Forelimb muscle (tissue), 1 donor: ENCODE measurements at places on chromosomes 6 and 20. TPM values are rescaled to one million over a fixed set of nuclear protein-coding genes. Genes with fewer than 3 reads are reported as not detected.

Gene BPIFA1
- polyA plus RNA-seq = not detected

Gene TRDN
- polyA plus RNA-seq = 263 TPM

Gene BPIFB3
- polyA plus RNA-seq = not detected

Gene CMTR1
- polyA plus RNA-seq = 32.9 TPM

Gene NKX2-4
- polyA plus RNA-seq = not detected

Gene DEFB132
- polyA plus RNA-seq = not detected

DNA sequence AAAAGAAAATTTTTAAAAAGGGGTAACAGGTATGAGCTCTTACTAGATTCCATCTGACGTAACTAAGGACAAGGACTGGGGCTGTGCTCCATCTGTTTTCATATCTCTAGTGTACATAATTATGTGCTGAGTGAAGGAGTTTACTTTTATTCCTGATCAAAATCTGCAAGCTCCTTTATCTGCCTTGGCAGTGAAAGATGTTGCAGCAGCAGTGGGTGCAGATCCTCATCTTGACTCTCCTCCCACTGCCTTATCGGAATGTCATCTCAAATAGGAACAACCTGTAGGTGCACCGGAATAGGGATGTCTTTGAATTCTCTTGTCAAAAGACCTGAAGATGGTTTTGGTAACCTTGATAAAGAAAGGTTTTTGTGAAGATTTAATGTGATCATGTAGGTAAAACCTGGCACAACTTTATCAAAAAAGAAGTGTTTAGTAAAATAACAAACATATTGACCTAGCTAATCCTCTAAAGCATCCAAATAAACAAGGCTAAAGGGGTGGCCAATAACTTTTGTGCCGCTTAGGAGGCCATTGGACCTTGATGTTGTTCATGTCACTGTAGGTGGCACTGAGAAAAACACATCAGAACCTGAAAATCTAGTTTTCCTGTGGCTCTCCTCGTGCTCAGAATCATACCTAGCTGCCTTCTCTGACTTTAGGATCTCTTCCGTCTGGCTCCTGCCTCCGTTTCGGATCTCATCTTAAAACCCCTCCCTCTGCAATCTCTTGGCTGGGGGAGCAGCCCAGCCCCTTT, 19.0 kb upstream of the SLC16A10 start:
- DNase-seq = no peak

- DNase-seq = no peak
These were observed 55.9 kb upstream of the NXT1 start for GRCh38 chr20:23294671-23295070.

DNA sequence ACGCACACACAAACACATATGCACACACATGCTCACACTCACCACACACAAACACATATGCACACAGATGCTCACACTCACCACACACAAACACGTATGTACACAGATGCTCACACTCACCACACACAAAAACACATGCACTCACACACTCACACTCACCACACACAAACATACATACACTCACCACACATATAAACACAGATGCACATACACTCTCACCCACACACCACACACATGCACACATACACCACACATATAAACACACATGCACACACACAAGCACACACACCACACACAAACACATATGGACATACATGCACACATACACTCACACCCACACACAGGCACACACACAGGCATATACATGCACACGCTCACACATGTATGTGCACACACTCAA, 112.3 kb downstream of the ERMARD start:
- DNase-seq = no peak

DNA sequence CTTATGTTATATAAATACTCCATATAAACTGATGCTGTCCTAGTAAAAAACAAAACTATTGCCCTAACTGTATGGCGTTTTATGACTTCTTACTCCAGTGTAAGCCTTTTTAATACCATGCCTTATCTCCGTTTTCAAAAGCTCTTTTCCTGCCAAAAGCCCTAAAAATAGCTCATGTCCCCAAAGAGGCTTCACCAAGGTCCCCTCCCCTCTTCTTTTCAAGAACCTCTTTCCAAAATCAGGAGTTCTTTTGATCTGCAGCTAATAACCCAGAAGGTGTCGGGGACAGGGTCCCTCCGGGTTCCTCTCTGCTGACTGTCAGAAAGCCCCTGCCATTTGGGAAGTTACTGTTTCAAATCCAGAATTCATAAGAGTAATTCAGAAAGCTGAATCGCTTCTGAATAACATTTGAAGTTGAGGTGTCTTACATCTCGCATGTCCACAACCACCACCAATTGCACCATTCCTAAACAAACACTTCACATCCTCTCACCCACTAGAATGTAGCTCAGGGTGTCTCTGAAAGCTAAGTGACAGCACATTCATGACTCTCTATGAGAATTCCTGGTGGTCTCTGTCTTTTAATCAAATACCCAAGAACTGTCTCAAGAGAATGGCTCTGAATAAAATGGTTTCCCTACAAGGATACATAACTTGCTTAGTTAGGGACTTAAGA, 13.3 kb downstream of the TASP1 start:
- no peak for DNase-seq

- no peak for DNase-seq
These were observed 9.7 kb downstream of the LRRN4 start for GRCh38 chr20:6044115-6044514.

GRCh38 chr6:12403947-12404647, 113.9 kb downstream of the EDN1 start:
- no peak for DNase-seq

- no peak for DNase-seq
These were observed 88.4 kb downstream of the HFE start for GRCh38 chr6:26175428-26176181.

DNA sequence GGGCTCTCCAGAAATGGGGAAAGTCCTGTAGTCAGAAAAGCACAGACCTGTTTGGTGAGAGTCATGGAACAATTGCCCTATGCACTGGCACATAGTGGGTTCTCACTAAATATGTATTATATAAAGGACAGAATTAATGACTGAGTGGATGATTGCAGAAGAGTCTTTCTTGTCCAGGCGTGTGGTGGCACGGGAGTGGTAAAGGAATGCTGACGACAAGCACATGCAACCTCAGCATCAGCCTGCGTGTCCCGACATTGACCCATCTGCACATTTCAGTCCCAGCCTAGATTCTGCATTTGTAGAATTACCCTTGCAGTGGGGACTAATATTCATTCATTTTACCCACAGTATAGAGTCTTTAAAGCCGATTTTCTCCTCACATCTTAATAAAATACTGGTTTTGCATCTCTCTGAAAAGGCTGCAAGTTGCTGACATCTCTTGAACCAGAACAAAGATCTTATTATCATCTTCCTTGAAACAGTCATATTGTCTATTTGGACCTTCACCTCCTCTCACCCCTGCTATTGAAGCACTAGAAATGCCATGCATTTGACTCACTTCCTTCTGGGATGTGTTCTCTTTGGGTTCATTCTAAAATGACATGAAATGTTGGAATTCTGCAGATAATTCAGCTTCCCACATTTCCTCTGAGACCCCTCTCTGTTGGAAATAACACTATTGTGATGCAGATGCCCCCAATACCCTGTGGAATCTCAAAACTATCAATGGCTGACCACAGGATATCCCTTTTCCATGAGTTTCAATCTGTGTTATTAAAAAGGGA, 883.6 kb upstream of the FLRT3 start:
- no peak for DNase-seq

DNA sequence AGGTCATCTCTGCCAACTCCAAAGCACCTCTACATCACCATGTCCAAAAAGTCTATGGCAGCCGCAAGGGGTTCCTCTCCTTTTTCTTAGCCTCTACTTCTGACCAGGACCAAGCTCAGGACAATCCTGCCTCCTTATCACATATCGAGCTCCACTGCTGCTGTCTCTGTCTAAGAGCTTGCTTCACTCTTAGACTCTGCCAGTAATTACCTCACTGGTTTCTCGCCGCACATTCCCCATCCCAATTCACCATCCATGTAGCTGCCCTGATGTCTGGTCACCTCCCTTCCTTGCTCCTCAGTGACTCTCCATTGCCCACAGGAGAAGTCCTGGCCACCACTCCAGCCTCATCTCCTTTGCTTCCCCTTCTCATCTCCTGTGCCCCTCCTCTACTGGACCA, 24.1 kb upstream of the PI16 start:
- no peak for DNase-seq

- DNase-seq = no peak
These were observed 220.2 kb upstream of the CEP162 start for GRCh38 chr6:84447651-84448050.

DNA sequence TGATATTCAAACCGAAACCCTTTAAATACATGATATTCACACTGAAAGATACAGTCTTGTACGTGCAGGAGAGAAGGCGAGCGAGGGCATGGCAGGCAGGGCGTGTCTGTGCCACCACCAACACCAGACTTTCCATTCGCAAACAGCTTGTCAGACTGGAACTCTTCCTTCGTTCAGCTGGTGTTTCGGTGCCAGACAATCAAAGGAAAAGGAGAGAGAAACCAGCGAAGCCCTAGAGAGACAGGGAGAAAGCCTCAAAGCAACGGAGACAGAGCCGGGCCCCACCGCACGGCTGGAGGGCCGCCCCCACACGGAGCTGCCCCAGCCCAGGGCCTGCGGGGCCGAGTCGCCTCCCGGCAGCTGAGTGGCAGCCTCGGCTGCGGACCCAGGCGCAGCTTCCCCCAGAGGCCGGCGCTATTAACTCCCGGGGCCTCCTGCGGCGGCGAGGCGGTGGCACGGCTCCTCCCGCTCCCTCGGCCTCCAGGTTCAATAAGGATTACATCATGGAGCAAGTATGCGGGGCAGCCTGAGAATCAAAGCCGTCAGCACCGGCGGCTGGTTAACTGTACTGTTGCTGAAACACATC, 32.1 kb upstream of the NR2E1 start:
- DNase-seq = no peak

DNA sequence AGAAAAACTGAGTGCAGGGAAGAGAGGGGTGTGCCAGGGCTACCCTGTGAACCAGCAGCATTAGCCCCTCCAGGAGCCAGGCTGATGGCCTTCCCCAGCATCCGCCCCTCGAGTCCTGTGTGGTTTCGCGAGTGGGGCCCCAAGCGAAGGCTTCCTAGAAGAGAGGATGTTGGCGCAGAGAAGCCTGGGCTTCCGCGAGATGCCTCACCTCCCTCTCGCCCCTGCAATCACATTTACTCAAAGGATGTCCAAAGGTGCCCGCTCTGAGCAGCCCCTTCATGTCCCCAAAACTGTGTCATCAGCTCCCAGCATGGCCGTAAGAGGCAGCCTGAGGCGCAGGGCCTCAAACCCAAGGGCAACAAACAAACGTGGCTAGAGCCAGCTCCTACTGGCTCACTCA, 111.7 kb downstream of the PREX1 start:
- DNase-seq = no peak

DNA sequence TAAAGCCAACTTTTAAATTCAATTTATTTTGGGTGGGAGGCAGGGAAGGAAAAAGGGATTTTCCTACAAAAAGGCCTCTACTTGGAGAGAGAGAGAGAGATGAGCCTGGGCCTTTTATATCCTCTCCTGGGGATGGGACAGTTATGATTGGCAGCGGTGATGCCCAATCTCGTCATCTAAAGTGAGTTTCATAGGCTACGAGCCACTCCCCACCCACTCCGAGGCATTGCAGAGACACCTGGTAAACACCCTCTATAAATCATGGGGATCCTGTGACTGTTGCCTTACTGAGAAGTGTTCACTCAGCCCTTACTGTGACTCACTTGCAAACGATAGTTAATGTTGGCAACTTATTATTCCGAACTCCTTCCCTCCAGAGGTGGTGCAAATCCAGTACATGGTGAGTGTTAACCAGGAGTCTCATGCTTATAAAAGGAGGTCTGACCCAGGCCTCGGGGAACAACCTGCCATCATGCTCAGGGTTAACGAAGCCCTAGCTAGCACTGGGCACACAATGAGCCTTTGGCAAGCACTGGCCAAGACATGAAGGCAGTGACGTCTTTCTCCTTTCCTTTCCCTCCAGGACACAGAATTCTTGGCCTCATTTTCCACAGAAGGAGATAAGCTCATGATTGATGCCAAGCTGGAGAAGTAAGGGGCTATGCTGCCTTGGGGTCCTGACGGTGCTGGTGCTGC, 20.5 kb downstream of the BPIFB4 start:
- DNase-seq = no peak

- DNase-seq = no peak
These were observed 13.5 kb upstream of the CD2AP start for GRCh38 chr6:47464052-47464451.

DNA sequence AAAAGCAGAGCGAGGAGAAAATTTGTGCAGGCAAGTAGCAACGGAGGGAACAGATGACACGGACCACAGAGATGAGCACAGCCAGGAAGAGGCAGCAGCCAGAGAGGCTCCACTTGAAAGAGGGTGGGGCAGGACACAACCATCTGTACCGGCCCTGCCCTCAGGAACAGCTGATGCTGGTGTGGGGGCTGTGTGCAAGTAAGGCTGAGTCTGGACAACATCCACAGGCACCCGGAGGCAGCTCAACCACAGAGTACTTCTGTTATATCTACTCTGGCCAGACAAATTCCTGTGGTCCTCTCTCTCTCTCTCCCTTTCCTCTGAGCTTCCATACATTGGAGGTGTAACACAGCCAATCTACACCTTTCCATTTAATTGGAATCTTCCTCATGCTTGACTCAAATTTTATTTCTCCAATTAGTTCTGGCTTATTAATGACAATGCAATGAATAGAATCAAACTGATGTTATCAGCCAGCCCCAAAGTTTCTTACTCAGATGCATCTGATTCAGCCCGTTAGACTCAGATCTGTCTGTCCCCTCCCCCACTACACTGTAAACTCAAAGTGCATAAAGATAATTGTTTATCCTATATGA, 24.9 kb downstream of the KIF13A start:
- no peak for DNase-seq

- DNase-seq = no peak
These were observed 189.4 kb downstream of the HTR1B start for GRCh38 chr6:77273929-77274328.

- no peak for DNase-seq
These were observed 11.1 kb upstream of the HMGA1 start for GRCh38 chr6:34225551-34225950.

DNA sequence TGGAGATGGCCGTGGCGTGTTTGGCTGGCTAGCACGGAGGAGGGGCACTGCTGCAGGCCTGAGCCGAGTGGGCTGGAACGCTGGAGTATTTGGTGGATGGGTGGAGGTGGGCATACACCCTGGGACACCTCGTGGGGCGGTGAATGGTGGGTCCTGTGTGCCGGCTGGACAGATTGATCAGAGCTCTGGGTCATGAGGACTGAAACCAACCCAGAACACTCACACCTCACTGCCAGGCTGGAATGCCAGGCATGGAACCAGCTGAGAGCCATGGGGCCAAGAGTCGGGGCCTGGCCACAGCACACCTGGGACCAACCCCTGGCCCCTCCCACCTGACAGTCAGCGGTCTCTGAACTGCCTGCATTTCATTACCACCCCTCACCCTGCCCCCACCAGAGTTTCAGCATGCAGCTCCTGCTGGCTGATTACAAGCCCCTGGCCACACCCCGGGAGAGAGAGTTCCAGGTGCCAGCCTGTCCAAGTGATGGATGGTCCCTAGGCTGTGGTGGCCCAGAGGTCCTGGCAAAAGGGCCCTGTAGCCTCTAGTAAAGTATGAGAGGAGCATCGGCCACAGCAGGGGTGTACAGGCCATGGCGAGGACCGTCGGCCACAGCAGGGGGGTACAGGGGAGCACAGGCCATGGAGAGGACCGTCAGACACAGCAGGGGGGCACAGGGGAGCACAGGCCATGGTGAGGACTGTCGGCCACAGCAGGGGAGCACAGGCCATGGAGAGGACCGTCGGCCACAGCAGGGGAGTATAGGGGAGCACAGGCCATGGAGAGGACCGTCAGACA, 3.3 kb downstream of the NPBWR2 start:
- no peak for DNase-seq
